ENCODE measurements at places on chromosomes 6 and 20. TPM values are rescaled to one million over a fixed set of nuclear protein-coding genes. Genes with fewer than 3 reads are reported as not detected.

Gene OOEP
- total RNA-seq: 0.35 TPM

Gene ARMC2
- total RNA-seq: 12.7 TPM

Gene KCNK16
- not detected for total RNA-seq

Gene TP53TG5
- not detected for total RNA-seq

Gene UBE3D
- 6.0 TPM for total RNA-seq

Gene NKAPL
- total RNA-seq: 1.2 TPM

Gene TREM2
- 7.8 TPM for total RNA-seq

Gene TPD52L1
- 69.1 TPM for total RNA-seq

DNA sequence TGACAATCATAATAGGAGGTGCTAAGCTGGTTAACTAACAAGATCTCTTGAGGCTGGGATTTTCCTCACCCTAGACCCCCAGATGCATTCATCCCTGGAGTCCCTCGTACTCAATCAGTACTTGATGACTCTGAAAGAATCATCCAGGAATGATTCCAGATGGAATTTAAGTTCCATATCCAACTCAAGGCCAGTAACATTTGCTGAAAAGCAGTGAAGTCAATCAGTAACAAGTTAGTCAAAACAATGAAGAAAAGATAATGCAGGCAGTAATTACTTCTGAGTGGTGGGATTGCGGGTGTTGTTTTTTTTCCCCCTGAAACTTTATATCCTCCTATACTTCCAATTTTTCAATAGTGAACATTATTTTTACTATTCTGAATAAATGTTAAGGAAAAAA is 18.6 kb downstream of the GMDS start:
- no peak for DNase-seq

- DNase-seq: peak; percentile 81
Observed at GRCh38 chr20:10673176-10673841, 490 bp downstream of the JAG1 start.

DNA sequence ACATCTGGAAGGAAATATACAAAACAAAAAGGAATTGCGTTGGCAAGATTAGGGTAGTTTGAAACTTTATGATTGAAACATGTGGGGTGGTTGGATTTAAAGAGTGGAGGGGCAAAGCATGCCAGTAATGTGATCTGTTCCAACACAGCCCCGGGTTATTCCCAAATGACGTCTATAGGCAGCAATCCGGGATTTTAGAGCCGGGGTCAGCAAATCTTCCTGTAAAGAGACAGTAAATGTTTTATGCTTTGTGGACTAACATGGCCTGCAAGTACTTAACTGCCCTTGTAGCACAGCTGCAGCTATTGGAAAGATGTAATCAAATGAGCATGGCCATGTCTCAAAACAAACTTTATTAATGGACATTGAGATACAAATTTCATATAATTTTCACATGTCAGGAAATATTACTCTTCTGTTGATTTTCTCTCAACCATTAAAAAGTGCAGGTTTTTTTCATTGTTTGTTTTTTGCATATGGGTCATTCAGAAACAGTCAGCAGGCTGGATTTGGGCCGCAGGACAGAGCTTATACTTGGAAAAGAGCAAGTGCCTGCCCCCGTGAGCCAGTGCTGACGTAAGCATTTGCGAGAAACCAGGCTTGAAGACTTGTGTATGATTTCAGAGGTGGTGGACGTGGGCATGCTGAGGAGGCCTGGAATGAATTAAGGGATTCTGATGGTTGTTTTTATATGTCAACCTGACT is 136.5 kb downstream of the DOK5 start:
- no peak for DNase-seq

DNA sequence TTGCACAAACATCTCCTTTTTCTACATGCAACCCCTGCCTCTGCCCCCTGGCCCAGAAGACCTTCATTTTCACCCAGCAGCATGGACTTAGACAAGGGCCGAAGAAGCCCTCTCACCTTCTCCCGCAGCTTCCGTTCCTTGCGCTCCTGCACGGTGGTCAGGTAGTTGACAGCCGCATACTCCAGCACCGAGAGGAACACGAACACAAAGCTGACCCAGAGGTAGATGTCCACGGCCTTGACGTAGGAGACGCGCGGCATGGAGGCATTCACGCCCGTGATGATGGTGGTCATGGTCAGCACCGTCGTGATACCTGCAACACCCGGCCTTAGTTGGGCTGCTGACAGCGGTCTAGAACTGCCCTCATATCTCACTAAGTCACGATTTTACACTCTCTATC is 47.1 kb upstream of the GABRR1 start:
- no peak for DNase-seq

DNA sequence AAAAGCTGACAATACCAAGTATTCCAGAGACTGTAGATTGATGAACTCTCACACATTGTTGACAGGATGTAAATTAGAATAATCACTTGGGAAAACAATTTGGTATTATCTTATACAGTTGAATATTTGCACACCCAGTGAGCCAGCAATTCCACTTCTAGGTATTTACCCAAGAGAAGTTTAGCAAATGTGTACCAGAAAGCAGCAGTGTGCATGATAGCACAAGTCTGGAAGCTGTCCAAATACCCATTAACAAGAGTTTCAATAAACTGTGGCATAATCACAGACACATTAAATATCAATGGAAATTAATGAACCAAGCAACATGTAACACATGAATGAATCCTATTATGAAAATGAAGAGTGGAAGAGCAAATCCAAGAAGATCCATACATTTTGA is 233.6 kb downstream of the TPBG start:
- DNase-seq: no peak

GRCh38 chr20:19628570-19629134 is 129.4 kb upstream of the RIN2 start:
- DNase-seq: peak; percentile 63

GRCh38 chr6:167930295-167930694 is 67.2 kb upstream of the KIF25 start:
- DNase-seq: no peak

GRCh38 chr6:35496841-35497570 is at the start of gene TEAD3:
TSS of gene TEAD3 (minus strand) at chr6:35497079.
- DNase-seq: peak; percentile 93

- DNase-seq: no peak
Observed at GRCh38 chr6:55643861-55644260, 64.9 kb upstream of the HMGCLL1 start.

DNA sequence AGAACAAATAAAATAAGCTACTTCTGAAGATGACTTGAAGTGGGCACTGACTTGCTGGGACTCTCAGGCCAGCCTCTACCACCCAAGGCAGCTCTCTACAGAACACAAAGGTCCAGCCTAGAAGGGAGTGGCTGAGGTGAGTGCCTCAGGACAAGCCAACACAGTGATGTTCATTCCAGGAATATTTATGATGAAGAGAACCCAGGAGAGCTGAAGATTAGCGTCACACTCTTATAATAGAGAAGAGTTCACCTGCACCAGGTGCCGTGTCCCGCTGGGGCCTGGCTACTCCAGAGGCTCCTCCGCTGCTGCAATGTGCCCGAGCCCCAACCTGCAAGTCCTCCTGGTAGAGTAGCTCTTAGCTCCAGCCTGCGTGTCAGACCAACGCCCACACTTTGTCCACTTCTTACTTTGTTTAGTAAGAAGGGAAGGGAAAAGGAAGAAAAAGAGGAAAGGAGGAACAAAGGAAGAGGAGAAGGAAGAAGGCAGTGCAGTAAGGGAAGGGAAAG is 182.4 kb upstream of the QKI start:
- DNase-seq: no peak

DNA sequence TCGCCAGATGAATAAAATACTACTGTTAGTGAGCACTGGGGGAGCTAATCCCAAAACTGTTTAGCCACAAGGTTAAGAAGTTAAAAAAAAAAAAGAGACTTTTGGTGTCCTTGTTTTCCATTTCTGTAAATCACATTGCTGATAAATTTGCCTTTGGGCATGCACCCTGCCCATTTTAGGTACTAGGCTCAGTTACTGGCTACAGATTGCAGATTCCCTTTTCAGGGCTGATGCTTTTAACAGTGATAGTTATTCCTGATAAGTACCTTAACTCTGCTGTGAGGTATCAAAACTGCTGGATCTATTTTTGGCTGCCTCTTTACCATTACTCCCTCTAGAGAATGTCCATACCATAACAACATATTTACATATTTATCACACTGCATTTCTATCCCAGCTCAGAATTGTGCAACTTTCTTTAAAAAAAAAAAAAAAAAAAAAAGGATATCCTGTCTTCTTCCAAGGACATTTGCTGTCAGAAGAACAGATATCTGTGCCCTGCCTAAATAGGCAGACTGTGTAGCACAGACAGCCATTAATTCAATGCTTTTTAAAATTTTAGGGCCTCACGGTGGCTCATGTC is 94.5 kb downstream of the SSR1 start:
- DNase-seq: no peak

DNA sequence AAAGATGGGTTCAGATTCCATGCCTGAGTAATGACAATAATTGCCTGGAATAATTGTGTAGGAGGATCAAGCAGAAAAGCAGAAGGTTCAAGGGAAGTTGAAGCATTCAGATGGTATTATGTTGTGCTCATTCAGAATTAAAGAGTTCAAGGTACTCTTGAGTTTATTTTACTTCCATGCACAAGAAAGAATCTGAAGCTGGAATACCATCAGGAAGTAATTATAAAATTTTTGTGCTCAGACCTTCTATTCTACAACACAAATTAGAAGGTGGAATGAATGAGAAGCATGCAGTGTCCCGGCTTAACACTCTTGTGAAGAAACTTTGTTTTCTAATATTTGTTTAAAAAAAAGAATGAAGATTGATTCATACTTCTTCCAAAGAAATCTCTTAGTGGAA is 139.4 kb upstream of the ENPP5 start:
- DNase-seq: no peak

DNA sequence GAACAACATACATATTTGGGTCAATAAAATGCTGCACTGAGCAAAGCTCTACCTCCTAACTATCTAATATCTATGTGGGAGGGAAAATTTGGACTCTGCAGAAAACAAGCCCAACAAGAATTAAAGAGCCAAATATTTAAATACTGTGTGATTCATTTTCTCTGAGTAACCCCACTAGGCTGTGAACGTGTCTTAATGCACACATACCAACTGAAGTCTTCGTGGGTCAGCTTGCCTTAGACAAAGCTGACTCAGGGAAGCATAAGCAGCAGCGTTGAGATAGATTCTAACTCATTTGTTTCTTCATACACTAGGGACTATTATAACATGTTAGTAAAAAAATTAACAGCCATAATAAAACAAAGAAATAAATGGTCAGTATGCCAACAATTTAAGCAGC is 114.3 kb downstream of the GJA1 start:
- no peak for DNase-seq

- DNase-seq: no peak
Observed at GRCh38 chr6:147449405-147450161, 58.9 kb upstream of the SAMD5 start.

DNA sequence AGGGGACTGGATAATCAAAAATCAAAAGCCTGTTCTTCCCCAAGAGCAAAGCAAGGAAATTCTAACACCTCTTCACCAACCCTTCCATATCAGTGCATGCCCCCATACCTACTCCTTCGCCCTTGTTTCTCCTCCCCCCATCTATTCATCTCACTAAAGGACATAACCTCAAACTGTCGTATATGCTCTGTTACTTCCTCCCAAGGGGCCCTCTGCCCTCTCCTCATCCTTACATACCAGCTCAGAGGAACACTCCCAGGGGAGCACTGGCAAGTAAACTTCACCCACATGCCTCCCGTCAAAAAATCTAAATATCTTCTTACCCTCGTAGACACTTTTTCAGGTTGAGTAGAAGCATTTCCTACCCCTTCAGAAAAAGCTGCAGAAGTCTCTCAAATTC is 9.4 kb upstream of the ADTRP start:
- DNase-seq: no peak

- DNase-seq: no peak
Observed at GRCh38 chr6:14634072-14634471, 516.5 kb downstream of the CD83 start.

GRCh38 chr20:46260480-46260879 is 47.8 kb downstream of the CDH22 start:
- DNase-seq: no peak

- no peak for DNase-seq
Observed at GRCh38 chr6:53199156-53199555, 50.5 kb upstream of the GCM1 start.

DNA sequence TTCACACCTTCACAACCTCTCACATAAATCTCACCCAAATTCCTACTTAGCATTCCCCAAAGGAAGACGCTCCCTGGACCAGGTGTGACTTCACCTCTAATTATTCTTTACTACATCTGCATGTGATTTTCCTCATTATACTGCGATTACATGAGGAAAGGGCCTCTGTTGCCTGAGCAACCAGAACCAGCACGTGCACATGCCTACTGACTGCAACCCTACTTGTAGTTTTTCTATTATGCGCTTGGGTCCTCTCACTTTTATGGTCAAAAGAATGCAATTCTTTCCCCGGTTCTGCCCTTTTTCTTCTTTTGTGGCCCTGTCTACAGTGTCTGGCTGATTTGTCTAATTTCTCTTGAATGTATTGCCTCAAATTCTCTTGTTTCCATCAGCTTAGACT is 20.4 kb upstream of the ANKEF1 start:
- no peak for DNase-seq

- no peak for DNase-seq
Observed at GRCh38 chr20:5045906-5046305, 44.6 kb upstream of the SLC23A2 start.

DNA sequence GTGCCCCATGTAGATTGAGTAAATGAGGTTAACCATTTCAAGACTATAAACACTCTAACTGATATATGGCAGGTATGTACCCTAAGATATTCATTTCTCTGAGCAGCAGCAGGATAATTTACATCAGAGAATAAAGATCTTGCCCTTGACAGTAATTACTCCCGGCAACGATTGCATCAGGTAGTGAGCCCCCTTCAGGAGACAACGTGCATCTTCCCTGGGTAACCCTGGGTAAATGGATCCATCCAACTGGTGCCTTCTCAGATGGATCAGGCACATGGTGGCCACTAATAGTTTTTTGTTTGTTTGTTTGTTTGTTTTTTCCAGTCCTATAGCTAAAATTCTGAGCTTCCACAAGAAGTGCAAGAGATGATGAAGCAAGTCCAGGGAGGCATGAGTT is 469.4 kb upstream of the SLC35B3 start:
- DNase-seq: no peak

- no peak for DNase-seq
Observed at GRCh38 chr6:42229506-42230119, 12.0 kb upstream of the MRPS10 start.

GRCh38 chr6:3422435-3423070 is 34.3 kb downstream of the SLC22A23 start:
- DNase-seq: no peak
